ENCODE measurements at places on chromosomes 12 and 14.
A peak's percentile ranks its signal among the peaks of the same experiment; 100 is the strongest.

- no peak for ATAC-seq
These were observed 1.1 kb upstream of the WDR89 start for GRCh38 chr14:63642656-63643382.

- ATAC-seq, result no peak
These were observed 59.2 kb downstream of the RASSF8 start for GRCh38 chr12:26017484-26018211.

GRCh38 chr12:44217146-44217883 is 381.4 kb downstream of the TMEM117 start:
- ATAC-seq, result no peak

GRCh38 chr14:95666450-95666849 is 19.8 kb upstream of the TCL1B start:
- no peak for ATAC-seq

- no peak for ATAC-seq
These were observed 147.0 kb downstream of the SLC16A7 start for GRCh38 chr12:59742841-59743240.

- no peak for ATAC-seq
These were observed 364.2 kb downstream of the SOX5 start for GRCh38 chr12:23585156-23585781.

DNA sequence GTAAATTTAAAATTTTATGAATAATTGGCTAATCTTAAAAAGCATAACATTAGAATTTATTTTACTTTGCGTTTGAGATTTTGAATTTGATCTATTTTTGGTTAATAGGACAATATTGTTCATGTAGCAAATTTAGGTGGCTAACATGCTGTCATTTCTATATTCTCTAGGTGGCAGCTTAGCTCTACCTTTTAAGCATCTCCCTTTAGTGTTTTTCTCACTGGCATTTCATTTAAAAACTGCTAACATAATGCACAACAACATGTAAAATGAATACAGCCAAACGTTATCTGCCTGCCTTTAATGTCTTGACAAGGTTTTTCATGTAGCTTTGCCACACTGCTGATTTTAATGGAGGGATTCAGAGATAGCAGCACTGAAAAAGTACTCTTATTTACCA is 272.4 kb upstream of the FBXO33 start:
- ATAC-seq, result no peak

- no peak for ATAC-seq
These were observed 34.2 kb downstream of the PCNX4 start for GRCh38 chr14:60125918-60126317.

- ATAC-seq, result no peak
These were observed 130.0 kb downstream of the DPF3 start for GRCh38 chr14:72763892-72764291.

DNA sequence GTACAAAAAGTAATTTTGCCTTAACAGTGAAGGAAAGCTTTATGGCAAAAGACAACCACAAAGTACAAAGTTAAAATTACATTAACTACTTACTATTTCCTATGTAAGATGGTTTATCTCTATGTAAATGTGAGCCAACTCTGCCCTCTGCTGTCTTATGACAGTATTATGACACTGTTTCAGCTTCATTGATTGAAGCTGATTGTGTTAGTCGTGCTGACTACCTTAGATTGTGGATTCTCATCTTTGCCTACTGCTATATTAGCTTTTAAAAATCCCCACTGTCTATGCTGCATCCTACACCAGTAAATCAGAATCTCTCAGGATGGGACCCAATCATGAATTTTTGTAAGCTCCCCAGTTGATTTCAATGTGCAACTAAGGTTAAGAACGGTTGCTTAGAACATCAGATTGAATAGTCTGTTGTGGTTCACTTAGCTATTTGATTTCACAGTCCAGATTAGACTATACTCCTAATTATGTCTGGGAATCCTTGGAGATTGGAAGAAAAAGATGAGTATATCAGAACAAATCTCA is 12.2 kb upstream of the SPTB start:
- peak; percentile 57 for ATAC-seq

- no peak for ATAC-seq
These were observed 50.5 kb upstream of the TMED10 start for GRCh38 chr14:75226755-75227544.

GRCh38 chr14:33676135-33676566 is 274.7 kb downstream of the EGLN3 start:
- no peak for ATAC-seq

DNA sequence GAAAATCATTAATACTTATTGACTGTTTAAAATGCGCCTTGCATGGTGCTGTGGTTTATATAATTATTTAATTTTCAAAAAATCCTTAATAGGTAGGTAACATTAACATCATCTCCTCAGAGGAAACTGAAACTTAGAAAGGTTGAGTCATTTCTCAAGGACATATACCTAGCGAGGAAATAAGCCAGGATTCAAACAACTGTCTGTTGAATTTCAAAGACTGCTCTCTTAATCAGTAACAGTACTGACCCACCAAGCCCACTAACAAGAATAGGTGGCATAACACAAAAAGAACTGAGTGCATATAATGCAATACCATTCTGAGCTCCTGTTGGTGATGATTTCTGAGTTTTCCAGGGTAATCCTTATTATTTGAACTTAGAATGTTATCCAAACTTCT is 174.3 kb downstream of the SOX5 start:
- no peak for ATAC-seq

DNA sequence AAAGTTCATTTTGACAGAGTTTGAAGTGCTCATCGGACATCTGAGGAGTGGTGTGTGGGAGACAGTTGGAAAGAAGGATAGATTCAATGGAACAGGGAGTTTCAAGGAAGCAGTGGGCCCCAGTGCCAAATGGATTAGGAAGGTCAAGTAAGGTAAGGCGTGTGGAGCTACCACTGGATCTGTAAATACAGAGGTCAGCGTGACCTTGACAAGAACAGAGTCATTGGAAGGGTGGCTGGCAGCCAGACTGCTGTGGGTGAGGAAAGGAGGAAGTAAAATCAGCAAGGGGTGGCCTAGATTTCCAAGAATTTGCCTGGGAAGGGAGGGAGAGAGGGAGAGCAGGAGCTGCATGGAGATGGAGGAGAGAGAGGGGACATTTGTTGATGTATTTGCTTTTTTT is 68.2 kb upstream of the IGF1 start:
- ATAC-seq, result no peak

DNA sequence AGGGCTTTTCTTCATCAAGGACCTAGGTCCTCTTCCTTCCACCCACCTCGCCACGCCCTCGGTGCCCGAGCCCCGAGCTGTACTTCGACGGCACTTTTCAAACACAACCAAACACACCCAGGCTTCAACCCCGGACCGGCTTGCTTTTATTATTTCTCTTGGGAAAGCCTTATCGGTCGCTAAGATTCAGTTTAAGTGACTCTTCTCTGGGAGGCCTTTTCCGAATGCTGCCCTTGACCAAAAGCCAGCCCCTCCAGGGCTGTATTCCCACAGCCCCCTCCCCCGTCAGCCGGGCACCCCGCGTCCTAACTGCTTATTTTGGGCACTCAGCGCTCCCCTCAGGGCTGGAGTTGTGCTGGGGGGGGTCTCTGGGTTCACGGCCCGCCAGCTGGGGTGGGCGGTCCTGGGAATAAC is 644 bp upstream of the PPP4R4 start:
- ATAC-seq, result no peak

GRCh38 chr12:107164392-107164791 is 71.0 kb upstream of the CRY1 start:
- ATAC-seq, result no peak

GRCh38 chr14:95523051-95523814 is 6.8 kb upstream of the SYNE3 start:
- ATAC-seq, result no peak

DNA sequence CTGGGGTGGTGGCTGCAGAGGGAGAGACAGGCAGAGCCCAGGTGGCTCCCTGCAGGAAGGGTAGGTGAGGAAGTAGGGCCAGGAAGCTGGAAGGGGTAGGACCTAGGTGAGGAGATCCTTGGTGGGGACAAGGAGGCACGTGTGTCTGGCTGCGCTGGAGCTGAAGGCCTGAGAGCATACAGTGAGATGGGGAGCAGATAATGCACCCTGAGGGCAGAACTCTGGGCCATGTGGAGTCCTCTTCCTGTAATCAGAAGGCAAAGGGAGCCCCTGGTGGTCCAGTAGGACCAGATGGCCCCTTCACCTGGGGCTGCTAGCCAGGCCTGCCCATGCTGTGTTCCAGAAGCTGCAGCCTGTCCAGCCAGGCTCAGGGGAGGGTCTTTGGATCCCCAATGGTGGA is 15.3 kb upstream of the KRT80 start:
- no peak for ATAC-seq

DNA sequence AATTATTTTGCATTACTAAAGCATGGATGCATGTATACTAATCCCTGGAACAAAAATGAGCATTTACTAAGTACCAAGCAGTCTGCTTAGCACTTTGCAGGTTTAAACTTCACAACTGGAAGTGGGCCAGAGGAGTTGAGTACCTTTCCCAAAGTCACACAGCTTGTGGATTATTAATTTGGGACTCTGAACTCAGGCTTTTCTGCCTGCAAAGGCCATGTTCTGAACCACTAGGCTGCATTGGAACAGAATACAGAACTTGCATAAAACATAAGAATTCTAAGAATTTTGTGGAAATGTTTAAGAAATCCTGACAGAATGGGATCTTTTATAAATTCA is 132.9 kb upstream of the AMIGO2 start:
- no peak for ATAC-seq

GRCh38 chr14:104734601-104734990 is 10.6 kb downstream of the ADSS1 start:
- no peak for ATAC-seq

GRCh38 chr12:49294086-49294803 is 702 bp upstream of the PRPH start:
- ATAC-seq, result no peak

DNA sequence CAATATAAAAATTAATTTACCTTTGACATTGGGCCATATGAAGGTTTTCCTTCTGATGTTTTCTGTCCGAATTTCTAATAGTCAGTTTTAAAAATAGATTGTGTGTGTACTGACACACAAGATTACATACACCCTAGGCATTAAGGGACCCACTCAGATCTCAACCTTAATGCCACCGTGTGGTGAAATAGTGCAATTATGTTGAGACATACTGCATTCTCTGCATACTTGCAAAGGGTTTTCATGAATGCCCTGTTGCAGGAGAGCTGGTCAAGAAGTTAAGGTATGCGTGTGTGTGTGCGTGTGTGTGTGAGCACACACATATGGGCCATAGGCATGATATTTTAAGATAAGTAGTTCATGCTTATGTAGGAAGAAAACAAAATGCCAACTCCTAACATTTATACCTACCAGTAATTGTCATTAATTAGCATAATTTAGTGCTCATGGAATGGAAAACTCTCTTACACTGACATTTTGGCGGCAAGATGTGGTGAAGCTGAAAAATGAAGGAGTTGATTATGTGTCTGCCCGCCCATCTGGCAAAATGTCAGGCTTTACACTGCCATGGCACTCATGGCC is 58.8 kb downstream of the PIK3C2G start:
- ATAC-seq, result peak; percentile 47

DNA sequence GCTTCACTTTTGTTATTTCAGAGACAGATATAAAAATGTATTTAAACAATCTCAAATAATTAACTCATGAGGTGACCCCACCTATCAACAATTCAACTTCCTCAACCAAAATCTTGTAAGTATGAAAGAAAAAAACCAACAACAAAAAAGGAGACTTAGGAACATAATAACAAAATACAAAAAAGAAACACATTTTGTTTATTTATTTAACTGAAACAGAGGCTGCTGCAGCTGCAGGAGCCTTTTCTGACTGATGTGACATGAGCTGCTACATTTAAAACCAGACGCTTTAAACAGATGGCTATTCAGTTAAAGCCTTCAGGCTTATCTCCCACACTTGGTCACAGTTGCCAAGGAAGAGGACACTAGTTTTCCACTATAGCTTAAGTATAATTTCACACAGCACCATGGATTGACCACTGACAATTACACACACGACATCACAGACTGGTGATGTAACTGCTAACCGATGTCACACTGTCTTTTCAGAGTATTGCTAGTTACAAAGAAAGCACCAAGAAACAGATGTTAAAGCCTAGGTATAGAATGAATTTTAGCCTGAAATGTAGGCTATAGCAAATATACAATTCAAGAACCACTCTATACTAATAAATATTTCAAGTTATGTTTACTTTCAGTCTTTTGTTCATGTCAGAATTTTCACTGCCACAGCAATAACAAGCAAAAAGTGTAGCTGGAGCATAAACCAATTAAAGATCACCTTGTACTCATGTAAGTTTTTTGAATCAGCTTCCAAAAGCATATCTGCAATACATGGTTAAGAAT is 113.0 kb downstream of the MED13L start:
- no peak for ATAC-seq

DNA sequence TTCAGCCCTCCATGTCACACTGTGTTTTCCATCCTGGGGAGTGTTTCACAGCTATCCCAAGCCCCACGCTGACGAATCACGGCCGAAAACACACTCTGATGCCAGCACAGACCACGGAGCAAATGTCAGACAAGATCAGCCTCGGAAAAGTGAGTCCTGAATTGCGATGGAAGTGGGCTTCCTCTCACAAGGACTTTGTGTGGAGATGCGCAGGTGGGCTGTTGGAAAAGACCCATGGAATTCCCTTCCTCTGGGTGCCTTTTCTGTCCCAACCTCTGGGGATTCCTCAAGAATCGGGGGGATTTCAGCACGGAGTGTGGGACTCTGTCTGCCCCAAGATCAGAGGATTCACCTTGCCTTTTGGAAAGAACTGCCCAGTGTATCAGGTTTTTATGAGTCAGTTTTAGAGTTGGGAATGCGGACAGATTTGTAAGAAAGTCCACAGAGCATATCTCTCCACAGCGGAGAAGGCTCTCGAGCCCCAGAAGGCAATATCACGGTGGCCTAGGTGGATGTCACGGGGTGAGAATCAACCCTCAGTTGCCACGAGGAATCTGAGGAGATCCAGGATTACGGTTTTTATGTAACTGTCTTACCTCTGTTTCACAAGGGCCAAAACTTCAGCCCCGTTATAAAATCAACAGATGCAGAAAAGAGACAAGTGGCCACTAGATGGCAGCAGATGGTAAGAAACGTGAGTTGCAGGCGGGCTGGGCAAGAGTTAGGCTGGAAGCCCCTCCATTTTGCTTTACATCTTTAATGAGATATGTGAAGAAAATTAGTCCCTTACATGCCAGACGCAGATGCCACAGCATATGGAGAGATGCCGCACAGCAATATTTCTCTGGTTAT is 201.9 kb downstream of the DAD1 start:
- ATAC-seq, result peak; percentile 42

DNA sequence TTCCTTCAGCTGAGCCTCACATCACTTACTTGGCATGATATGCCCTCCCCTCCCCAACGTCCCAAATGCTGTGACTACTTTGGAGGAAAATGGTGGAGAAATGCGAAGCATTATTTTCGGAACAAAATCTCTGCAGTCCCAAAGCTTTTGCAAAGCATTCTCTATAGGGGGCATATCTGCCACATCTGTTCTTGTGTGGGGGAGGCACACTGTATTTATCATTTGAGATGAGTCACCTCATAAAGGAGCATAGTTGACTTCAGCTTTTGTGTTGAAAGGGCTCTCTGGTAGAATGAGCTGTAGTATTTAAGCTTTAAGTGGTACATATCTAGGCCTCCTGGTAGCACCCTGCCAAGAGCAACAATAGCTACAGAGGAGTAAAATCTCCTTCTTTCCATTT is 447.5 kb downstream of the ADAMTS20 start:
- no peak for ATAC-seq

- no peak for ATAC-seq
These were observed 19.3 kb upstream of the SAMD4A start for GRCh38 chr14:54547583-54547982.

GRCh38 chr14:40004871-40005500 is 572.8 kb upstream of the FBXO33 start:
- ATAC-seq, result no peak

Measured in stimulated activated memory B cell treated with anti-CD40 and anti-IgM and Interleukin-4, amounts not matched to agents 10 μg/mL and 1 μg/mL and 100 μg/mL, for 72 hours (primary cell).